SW 1271 (cell line): ENCODE measurements at places on chromosomes 2 and 18.

DNA sequence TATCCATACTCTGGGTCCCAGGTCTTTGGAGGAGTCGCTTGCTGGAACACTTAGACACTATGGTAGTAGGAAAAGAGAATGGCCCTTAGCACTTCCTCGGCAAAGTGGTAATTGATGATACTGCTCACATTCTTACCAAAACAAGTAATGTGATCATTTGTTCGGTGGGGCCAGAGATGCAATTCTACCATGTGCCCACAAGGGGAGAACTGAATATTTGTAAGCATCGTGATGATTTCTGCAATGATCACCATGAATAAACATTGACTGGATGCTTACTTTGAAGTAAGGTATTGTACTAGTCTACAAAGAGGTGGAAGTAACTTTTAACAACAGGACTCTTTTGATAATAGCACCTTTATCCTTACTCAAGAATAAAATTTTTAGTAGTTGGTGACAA lies 109.7 kb downstream of the CD8B2 start:
- no peak for DNase-seq

DNA sequence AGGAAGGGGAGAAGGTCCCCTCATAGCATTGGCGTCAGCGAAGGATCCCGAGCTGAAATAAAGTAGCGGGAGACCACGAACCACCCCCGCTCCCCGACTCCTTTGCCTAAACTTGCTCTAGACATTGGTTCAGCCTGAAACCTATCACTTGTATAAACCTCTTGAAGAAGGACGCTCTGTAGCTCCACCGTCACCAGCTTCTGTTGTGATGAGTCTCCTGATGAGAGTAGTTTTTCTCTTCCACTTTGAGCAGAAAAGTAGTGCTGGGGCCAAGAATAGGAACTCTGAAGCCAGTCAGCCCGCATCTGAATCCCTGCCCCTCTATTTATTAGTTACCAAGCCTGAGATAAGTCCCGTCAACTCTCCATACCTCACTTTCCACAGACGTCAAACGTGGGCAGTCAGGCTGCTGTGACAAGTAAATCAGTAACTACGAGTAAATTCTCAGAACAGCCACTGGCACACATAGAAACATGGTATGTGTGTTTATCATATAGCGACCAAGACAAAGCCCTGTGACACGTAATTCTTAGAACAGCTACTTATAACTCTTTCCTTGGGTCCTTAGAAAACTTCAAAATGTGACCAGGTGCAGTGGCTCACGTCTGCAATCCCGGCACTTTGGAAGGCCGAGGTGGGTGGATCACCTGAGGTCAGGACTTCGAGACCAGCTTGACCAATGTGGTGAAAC lies 61.7 kb downstream of the CD226 start:
- DNase-seq: no peak

GRCh38 chr2:128374001-128374710 lies 55.5 kb upstream of the HS6ST1 start:
- DNase-seq: no peak

- DNase-seq: no peak
Observed at GRCh38 chr18:79732721-79733025, 53.1 kb downstream of the CTDP1 start.

DNA sequence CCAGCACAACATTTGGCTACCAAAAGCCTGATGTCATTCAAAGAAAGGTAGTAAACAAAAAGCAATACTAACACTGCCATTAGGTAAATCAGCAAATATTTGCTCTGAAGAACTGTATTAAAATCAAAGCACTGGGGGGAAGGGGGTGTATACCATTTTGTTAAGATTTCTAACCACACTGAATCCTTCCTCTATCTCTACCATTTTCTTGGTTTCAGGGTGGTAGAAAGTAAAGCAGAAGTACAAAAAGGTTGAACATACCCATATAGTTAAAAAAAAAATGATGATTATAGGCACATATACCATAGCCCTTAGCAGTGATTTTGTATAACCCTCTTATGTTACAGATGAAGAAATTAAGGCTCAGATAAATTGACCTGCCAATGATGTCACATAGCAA lies 437.6 kb downstream of the ZEB2 start:
- DNase-seq: no peak

DNA sequence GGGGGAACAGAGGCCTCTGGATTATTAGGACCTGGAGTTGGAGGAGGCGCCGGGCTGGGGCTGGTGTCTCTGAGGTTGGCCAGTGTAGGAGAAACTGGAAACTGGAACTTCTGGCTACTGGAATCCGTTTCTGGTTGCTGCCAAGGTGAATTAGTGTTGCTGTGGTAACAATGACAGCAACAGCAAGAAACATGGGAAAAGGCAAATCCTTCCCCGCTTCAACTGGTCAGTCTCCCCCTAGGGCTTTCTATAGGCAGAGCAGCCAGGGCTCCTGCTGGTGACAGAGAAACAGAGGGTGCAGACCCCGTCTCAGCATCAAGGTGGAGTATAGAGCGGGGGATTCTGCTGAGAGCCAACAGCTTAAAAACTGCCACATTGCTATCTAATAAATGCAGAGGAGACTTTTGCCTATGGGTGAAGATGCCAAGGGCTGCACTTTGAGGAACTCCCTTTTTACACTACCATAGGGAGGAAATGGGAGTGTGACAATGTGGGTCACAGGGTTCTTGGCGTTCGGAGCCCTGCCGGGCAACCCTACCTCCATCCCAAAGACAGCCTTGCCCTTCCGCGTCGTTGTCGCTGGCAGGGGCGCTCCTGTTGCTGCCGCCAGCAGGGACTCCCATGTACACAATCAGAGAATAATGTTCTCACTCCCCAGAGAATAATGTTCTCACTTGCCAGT lies 81.4 kb upstream of the CABLES1 start:
- DNase-seq: no peak

DNA sequence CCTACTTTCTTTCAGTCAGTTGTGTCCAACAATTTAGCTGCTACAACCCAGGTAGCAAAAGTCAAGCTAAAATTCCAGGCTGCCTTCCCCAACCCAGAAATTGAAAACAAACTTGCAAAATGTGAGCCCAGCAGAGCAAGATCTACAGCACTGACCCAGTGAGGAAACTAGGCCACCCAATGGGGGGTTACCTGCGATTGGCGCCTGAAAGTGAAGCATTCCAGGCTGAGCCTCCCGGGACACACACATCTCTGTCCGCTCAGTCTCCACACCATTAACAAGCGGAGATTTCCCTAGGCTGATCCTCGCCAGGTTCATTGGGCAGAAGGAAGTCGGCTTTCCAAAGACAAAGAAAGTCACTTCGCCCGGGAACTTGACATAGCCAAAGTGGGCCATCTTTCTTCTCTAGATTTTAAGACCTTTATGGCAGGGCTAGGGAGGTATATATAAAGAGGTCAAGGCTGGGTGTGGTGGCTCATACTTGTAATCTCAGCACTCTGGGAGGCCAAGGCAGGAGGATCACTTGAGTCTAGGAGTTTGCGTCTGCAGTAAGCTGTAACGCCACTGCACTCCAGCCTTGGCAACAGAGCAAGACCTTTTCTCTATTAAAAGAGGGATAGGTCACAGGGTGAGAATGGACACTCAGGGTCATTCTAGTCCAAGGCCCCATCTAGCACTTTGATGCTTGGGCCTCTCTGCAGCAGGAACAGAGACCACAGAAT lies 53.6 kb downstream of the TTC32 start:
- no peak for DNase-seq

DNA sequence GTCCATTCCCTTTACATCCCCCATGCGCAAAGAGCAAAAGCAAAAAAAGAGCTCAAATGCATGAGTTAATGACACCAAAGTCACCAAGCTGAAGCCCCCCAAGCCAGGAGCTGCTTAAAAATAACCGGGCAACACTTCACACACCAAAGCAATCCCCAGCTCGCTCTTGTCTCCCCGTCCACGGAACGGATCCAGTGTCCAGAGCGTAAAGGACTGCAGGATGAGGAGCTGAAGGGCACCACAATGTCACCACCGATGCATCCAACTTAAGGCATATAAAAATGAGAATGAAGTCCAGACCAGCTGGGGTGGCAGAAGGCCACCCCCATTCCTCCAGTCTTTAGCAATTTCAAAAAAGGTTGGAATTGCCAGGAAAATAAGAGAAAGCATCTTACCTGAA lies 8.7 kb downstream of the SMAD7 start:
- no peak for DNase-seq

- no peak for DNase-seq
Observed at GRCh38 chr2:54329482-54330161, 73.6 kb upstream of the TSPYL6 start.

GRCh38 chr18:41449612-41450011 lies 505.4 kb upstream of the PIK3C3 start:
- peak; percentile 14 for DNase-seq

DNA sequence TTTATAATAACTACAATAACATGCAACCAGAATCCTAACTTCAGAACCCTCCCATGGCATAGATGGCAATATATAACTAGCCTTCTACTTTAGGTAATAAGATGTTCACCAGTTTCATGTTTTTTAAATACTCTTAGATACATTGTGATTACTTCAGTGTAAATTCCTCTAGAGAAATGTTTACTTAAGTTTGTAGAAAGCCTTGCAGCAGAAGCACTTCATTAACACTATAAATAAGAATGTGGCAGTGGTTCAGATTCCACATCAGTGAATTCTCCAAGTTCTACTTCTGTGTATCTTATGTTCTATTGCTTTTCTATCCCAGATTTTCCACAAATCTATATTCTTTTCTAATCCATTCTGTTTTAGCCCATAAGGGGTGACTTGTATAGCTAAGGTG lies 1.2 kb upstream of the RAD51AP2 start:
- no peak for DNase-seq

- DNase-seq: no peak
Observed at GRCh38 chr2:1747065-1747941, 3.0 kb upstream of the PXDN start.

- no peak for DNase-seq
Observed at GRCh38 chr18:47283476-47283875, 32.0 kb upstream of the SKOR2 start.

GRCh38 chr18:34448662-34449061 lies 223.9 kb upstream of the NOL4 start:
- no peak for DNase-seq

DNA sequence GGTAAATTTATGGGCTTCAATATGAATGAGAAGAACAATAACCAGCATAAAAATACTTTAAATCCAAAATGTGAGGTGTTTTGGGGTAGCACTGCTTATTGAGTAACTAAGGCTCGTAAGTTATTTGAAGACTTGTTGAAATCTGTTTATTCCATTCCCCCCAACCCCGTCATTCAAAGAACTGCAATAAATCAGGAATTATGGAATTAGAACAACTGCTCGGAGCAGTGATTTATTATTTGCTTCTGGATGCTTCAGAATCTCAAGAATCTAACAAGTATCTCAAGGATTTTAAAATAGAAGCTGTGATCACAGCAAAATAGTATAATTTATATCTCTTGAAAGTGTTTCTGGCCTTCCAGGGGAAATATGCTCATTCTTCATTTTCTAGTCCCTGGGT lies 86.8 kb downstream of the EML6 start:
- no peak for DNase-seq

DNA sequence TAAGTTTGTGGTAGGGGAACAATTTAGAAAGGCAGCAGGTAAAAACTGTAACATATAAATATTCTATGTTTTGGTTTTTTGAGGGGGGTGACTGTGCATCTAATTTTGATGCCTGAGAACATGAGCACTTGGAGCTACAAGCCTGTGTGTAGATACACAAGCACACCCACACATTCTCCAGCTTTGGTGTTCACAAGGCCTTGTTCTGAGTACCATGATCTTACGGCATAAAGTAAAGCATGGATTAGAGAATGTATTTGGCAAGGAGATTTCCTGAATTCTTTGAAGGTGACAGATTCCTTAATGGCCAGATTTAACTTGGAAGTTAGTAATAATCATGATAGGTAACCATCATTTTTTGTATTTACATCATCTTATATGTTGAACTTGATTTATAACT lies 42.7 kb downstream of the MAP3K20 start:
- no peak for DNase-seq

DNA sequence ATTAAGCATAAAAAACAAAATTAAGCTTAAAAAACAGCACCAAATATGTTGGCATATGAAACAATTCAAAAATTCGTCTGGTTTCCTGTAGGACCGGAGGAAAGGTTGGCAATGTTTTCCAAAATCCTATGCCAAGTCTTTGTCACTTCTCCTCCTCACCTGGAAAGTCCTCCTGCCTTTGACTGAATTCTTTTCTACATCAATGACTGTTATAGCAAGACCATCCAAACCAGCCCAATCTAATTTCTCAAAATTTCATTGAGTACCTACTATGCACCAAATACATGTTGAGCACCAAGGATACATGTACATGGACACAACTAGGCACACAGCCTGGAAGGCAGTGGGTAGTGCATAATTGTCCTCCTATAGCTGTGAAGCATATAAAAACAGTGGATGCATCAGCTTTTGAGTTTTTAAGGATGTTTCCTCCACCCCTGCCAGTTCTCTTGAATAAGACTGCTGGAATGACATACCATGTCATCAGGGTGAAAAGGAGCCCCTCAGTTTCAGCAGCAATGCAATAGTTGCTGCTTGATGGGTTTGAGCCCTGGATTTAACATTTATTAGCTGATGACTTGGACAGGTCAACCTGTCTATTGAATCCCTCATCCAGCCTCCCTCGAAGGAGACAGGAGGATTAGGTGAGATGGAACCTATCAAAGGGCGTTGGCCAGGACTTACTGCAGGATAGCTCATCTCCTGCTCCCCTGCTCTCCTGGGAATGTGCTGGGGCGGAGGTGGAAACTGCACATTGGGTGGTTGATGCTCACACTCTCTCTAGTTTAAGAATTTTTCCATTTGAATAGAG lies 4.5 kb downstream of the FABP1 start:
- no peak for DNase-seq

GRCh38 chr2:228699400-228699799 lies 517.9 kb upstream of the SPHKAP start:
- DNase-seq: no peak

DNA sequence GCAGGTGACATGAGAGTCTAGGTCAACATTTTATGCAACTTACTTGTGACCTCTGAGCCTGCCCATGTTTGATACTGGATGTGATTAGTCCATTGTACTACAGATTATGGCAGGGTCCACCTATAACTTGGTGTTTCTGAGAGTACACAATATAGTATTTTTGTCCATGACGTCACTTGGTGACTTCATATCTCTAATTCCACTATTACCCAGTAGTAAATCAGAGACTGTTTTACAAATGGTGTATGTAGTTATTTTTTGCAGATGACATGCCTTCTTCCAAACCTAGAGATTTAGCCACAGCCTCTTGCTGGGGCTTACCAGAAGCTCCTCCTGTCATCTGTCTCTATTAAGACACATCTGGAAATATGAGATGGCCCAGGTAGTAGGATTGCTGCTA lies 24.6 kb upstream of the TMX3 start:
- no peak for DNase-seq

DNA sequence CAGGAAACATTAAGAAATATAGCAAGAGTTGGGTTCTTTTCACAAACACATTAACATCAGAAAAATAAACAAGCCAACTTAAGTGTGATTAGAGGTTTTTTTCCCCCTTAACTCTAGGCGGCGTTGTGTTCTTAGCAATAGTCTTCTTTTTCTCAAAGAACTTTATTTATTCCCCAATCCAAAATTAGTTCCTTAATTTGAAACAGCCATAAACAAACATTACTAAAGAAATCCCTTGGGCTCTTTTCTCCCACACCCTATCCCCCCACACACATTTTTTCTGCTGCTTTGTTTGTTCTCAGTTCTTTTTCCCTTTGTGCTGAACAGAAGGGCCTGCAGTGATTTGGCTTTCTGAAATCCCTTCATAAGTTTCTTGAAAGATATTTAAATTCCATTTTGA lies 13.2 kb upstream of the MYO1B start:
- DNase-seq: no peak
